AG09319 (cell line): ENCODE measurements at places on chromosomes 1 and 21.

DNA sequence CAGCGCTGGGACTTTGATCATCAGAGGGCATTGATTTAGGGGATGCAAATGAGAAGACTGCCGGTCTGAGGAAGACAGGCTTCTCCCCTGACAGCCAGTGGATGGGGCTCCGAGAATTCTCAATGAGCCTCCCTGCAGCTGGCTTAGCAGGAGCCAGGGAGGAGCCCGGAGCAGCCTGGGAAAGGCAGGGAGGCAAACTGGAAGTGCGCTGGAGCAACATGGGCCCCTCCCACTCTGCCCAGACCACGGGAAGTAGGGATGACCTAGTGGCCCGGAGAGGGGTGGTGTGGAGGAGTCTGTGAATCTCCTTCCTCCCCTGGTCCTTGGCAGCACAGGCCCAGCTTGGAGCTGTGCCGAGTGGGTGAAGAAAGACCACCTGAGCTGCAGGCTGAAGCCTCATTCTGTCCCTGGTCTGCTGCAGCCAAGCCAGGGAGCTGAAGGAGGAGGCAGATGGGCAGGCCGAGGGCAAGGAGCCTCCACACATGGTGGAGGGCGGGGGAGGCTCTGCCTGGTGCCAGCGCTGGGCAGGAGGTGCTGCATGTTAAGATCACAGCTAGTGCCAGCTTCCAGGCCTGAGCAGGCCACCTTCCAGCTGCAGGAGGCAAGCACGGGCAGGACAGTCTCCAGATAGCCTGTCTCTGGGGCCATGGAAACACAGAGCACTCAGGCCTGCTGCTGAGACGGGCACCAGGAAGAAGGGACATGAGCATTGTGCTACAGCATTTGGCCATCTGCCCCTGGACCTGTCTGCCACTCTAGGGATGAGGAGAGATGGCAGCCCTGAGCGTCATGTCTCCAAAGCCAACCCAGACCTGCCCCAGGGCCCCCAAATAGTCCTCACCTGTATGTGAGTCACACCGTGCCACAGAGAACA is 12.2 kb upstream of the CLSTN1 start:
- DNase-seq: no peak

GRCh38 chr1:33370827-33371226 is 49.9 kb upstream of the A3GALT2 start:
- DNase-seq: no peak

DNA sequence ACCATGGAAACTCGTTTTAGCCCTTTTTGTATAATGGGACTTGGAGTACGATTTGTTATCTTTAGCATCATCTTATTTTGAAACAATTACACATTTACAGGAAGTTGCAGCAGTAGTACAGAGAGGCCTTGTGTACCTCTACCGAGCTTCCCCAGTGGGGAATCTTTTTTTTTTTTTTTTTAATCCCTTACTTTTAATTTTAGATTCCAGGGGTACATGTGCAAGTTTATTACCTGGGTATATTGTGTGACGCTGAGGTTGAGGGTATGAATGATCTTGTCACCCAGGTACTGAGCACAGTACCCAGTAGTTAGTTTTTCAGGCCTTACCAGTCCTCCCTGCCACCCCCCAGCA is 45.9 kb downstream of the HHAT start:
- no peak for DNase-seq

GRCh38 chr1:158979229-158979628 is 30.5 kb upstream of the IFI16 start:
- DNase-seq: no peak

DNA sequence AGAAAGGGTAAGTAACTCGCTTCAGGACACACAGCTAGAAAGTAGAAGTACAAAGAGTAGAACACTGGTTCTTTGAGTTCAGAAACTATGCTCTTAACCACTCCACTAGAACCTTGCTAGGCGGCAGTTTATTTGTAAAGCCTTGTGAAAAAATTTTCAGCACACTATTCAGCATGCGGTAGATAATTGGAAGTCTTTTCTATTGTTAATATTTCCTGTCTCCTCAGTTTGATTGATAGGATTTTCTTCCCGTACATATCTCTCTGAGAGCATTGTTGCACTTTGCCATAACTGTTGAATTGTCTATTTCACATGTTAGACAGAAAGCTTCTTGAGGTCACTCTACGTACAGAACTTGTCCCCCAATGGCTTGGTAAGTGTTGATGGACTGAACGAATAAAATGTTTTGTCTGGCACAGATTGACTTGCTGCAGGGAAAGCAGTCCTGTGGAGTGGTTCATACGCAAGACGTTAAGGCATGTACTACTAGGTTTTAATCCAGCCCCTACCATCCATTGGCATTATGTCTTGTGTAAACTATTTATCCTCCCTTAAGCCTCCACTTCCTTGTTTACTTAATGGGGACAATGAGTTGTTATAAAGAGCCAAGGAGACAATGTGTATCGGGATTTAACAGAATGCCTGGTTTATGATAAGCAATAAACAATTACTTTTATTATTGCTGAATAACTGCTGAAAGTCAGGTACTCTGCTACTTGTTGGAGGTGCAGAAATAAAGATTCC is 35.8 kb downstream of the C1orf21 start:
- DNase-seq: no peak
